Hematopoietic multipotent progenitor cell treated with erythropoietin and hydrocortisone succinate and interleukin-3 and kit ligand, for 17 days (in vitro differentiated cells): ENCODE measurements at places on chromosomes 5 and 9.
A peak's percentile ranks its signal among the peaks of the same experiment; 100 is the strongest.

DNA sequence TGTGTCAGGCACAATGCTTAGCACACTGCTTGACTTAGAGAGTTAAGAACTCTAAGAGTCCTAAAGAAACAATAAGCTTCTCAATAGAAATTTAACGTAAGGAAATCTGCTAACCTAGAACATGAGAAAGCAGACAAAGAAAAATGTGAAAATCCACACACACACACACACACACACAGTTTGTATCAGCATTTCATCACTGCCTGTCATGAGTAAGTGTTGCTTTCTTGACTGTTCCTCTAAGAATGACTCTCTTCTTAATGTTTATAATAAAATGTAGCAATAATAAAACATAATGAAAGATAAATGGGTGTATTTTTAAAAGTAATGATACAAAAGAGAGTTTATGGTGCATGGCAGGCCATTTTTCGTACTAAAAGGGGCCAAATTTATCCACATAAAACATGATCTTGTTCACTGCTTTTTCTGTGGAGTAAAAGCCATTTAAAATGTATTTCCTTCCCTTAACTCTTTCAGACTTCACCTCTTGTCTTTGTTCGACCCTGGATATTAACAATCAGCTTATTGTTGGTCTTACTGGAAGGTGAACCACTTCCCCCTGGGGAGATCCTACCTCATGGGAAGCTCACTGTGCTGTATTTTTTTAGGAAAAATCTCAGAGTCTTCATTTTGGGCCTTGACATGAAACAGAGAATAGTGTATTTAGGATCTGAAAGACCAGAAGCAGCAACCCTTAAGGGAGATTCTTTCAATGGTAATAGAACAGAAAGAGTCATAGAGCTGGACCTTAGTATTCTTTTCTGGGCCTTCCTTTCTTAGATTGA, 107.3 kb upstream of the ANKRD55 start:
- DNase-seq: no peak

DNA sequence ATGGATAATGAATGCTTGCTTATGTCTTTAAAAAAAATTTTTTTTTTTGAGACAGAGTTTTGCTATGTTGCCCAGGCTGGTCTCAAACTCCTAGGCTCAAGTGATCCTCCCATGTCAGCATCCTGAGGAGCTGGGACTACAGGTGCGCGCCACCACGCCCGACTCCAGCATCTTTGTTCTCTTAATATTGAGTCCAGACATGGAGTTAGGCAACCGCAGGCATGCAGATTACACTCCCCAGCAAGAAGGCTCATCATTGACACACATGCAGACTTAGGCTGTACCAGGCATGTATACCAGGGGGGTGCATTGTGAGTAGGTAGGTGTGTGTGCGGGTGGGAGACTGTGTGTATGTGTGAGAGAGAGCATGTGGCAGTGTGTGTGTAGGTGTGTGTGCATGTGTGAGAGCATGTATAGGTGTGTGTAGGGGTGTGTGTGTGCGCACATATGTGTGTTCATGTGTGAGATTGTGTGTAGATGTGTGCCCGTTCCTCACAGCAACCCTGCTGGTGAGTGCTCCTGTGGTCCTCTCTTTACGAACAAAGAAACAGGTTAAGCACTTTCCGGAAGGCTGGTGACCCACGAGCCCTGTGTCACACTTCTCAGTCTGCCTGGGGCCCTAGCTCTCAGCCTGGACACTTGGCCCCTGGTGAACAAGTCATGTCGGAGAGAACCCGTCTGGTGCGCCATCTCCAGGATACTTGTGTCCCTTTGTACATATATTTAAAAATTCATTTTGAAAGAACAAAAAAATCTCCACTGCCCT, 6.2 kb downstream of the OBP2B start:
- no peak for DNase-seq

- no peak for DNase-seq
These were observed 249.7 kb upstream of the ZNF462 start for GRCh38 chr9:106613250-106613737.

DNA sequence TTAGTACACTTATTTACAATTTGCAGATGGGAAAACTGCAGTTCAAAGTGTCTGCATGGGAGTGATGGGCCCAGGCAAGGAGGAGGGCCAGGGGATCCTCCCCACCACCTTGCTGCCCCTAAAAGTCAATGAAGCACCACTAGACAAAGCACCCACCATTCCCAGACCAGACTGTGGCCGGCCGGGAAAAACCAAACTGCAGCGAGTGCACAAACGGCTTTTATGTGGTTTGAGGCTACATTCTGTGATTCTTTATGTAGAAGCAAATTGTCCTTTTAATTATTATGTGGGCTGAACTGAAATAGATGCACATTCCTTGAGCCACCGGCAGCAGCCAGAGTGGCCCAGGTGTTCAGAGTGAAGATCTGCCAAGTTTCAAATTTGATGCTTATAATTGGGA, 585.3 kb upstream of the KLF4 start:
- no peak for DNase-seq

GRCh38 chr5:149063017-149063687, at the start of gene SH3TC2:
SH3TC2 (minus strand) TSS chr5:149063062; CDS start chr5:149063022, 40 bp downstream.
- DNase-seq: peak; percentile 77

DNA sequence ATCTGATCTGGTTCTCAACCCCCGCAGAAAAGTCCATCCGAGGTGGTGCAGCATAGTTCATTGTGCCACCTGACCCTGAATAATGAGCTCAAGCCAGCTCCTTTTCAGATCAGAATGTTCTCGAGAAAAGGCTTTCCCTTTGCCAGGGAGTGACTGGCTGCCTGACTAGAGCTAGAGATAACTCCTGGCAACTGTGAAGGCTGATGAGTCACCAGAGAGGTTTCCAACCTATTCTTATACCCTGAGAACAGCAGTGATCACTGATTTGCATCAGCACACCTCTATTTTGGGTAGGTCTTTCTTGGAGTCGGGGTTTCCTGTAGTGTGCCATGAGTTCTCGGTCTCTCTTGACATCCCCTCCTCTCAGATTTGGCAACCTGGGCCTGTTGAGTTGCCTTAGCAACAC, 127.9 kb downstream of the PIK3R1 start:
- peak; percentile 79 for DNase-seq

DNA sequence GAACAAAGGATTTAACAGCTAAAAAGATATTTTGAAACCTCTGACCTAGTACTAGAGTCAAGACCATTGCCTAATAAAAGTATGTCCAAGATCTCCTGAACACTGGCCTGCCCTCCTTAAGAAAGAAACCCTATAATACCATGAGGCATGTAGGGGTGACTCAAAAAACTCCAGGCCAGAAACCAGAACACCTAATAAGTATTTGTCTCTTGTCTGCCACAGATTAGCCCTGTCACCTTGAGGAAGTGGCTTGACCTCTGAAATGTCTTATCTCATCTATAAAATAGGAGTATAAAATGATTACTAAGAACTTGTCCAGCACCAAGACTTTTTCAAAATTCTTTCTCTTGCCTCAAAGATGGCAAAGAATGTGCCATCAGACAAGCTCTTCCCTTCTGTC, 125.5 kb upstream of the RASGRF2 start:
- no peak for DNase-seq

DNA sequence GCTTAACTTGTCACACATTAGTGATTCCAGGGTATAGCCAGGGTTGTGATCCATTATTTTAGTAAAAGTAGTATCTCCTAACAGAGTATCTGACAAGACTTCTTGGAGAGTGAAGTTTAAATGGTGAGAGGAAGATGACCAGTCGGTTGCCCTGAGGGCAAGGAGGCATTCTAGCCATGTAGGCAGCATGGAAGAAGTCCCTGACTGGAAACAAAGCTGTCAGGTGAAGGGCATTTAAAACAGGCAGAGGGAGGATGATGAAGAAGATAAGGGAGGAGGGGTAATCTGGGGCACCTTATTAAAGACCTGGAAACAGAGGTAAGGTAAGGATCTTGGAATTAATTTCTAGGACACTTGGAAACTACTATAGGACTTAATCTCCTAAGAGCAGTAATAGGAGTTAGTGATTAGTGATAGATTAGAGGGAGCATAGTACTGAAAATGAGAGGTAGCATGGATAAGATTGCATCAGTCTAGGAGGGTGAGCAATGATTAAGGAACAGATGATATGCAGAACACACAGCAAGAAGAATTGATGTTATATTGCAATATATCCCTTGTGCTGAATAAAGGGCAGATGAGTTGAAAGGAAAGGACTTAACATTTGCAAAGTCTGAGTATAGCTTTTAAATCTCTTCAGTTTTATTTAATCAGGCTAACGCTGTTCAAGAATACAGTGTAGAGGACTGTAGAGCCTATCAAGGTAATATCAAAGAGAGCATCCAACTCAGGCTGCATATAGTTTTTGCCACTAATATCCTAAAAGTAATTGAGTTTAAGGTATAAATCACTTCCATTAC, 9.6 kb downstream of the KIF2A start:
- peak; percentile 4 for DNase-seq

GRCh38 chr9:76310577-76310976, 83.6 kb downstream of the RFK start:
- no peak for DNase-seq

DNA sequence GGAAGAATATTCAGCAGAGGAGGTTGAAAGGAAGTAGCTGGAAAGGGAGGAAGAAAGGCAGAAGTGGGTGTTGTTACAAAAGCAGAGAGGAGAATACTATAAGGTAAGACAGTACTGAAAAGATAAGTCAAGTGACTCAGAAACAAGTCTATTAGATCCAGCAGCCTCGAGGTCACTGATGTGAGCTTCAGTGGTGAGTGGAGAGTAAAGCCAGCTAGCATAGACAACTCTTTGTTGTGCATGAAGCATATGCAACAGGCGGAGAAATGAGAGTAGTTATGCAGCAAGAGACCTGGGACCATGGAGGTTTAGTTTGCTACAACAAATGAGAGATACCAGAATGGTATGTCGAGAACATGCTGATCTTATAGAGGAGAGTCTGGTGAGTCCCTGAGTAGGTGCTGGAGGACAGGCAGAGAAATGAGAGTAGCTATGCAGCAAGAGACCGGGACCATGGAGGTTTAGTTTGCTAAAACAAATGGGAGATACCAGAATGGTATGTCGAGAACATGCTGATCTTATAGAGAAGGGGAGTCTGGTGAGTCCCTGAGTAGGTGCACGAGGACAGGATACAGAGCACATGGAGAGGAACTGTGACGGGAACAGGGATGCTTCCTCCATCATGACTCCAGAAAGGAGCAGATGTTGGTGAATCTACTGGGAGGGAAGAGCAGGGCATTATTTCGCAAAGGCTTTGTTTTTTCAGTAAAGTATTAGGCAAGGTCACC, 36.0 kb downstream of the EQTN start:
- DNase-seq: no peak
